ENCODE measurements at places on chromosomes 12 and 14. TPM values are rescaled to one million over a fixed set of nuclear protein-coding genes. Genes with fewer than 3 reads are reported as not detected.

SLC38A6 gene
- total RNA-seq, result 4.9 TPM

CMKLR1 gene
- 7.2 TPM for total RNA-seq

OAS3 gene
- total RNA-seq, result 5.1 TPM

TEX22 gene
- total RNA-seq, result 1.9 TPM

PIK3C2G gene
- not detected for total RNA-seq

WNT5B gene
- 3.2 TPM for total RNA-seq

KDM5A gene
- 28.2 TPM for total RNA-seq

OVCH1 gene
- total RNA-seq, result not detected

KRT8 gene
- 104 TPM for total RNA-seq

KRT71 gene
- total RNA-seq, result not detected

NTF3 gene
- 1.1 TPM for total RNA-seq

VRTN gene
- total RNA-seq, result not detected

MTERF2 gene
- total RNA-seq, result 36.4 TPM

IAPP gene
- not detected for total RNA-seq

SIRT4 gene
- total RNA-seq, result 8.6 TPM

EMP1 gene
- total RNA-seq, result 99.9 TPM

GUCY2C gene
- total RNA-seq, result not detected

All from Right ventricle myocardium superior (tissue), 1 donor.